ENCODE measurements at places on chromosomes 6 and 20.

DNA sequence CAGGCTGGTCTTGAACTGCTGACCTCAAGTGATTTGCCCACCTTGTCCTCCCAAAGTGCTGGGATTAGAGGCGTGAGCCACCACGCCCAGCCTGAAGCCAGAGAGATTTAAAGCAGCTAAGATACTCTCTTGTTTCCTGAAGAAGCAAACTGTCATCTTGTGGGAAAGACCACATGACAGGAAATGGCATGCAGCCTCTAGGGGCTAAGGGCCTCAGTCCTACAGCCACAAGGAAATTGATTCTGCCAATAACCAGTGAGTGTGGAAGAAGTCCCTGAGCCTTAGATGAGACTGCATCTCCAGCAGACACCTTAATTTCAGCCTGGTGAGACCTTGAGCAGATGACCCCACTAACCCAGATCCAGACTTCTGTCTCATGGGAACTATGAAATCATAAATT is 40.9 kb downstream of the KIZ start:
- no peak for DNase-seq

DNA sequence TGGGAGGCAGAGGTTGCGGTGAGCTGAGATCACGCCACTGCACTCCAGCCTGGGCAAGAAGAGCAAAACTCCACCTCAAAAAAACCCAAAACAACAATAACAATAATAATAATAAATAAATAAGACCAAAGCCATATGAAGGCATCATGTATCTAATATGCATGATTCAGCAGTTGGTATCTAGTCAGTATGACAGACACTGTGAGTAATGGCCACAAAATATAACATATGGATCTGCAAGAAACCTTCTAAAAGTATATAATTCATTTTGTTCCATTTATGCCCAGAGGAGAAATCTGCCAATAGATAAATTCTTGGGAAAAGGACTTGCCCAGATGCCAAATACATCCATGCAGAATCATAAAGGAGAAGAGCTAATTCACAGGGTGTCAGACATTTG is 252.3 kb downstream of the BTBD9 start:
- DNase-seq = no peak

GRCh38 chr6:39314273-39314795 is at the start of gene KCNK17:
Gene KCNK17, minus strand, starts transcription at chr6:39314419. Its CDS starts 99 bp downstream, at chr6:39314320.
- no peak for DNase-seq

- DNase-seq = no peak
These were observed 101.4 kb downstream of the ZNF217 start for GRCh38 chr20:53492212-53492611.

GRCh38 chr6:139311831-139312230 is 20.0 kb upstream of the TXLNB start:
- no peak for DNase-seq

DNA sequence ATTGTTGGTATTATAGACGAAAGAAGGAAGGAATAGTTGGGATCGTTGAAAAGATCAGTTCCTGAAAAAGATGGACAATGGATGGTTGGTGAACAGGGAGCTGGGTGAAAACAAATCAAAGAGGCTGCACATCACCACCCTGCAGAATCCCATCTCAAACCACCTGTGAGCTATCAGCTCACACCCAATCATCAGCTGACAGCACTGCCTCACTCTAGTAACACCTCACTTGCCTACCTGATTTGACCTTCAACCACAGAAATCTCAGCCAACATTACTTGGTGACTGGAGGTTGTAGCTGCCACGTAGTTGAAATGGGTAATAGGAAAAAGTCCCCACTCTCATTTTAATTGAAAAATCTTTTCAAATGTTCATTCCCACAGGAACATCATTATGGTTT is 101.8 kb upstream of the DST start:
- DNase-seq = no peak

GRCh38 chr6:33962246-33963027 is 158.6 kb upstream of the MLN start:
- no peak for DNase-seq

DNA sequence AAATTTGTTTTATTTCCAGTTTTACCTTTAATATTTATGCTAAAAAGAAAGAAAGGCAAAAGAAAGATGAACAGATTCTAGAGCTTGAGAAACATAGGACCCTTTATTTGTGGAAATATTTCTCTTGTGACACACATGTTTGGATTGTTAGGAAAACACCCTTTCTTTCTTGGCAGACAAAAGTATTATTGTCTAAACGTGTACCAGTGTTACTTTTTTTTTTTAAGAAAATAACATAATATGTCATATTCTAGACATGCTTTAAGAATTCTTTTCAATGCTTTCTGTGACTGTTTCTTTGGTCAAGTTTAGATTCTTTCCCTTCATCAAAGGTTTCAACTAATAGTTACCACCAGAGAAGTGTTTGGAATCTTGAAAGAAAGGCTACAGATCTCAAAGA is 183.4 kb upstream of the CNR1 start:
- DNase-seq = peak; percentile 44

GRCh38 chr20:49541733-49542513 is 26.0 kb downstream of the PTGIS start:
- peak; percentile 89 for DNase-seq

- no peak for DNase-seq
These were observed 319.2 kb upstream of the MOCS1 start for GRCh38 chr6:40253420-40253819.

- no peak for DNase-seq
These were observed 19.9 kb downstream of the ADGRB3 start for GRCh38 chr6:68655028-68655427.

DNA sequence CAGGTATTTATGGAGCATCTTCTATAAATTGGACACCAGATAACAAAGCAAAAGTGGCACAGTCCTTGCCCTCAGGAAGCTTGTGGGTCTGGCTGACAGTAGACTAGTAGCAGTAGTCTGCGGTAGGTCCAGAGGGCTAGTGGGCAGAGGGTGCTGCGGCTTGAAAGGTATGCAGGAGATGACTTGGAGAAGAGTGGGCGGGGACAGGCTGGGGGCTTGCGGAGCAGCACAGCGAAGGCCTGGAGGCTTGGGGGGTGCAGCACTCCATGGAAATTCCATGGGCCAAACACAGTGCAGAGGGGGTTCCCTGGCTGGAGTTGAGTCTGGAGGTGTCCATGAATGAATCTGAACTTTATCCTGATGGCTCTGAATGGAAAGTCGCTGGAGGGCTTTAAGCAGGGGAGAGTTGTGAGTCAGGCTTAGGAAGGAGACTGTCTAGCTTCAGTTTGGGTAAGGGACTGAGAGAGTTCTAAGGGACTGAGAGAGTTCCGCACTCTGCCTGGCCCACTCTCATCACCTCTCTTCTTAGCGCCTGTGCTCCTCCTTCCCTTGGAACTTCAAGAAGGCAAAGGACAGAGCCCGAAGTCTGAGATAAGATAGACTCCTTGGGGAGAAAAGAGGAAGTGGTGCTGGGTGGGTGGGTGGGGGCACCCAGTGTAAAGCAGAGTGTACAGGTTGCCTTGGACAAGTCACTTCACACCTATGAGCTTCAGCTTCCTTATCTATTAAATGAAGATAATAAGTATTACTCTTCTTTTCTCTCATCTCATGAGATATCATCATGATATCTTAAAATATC is 8.8 kb downstream of the PKIG start:
- no peak for DNase-seq

DNA sequence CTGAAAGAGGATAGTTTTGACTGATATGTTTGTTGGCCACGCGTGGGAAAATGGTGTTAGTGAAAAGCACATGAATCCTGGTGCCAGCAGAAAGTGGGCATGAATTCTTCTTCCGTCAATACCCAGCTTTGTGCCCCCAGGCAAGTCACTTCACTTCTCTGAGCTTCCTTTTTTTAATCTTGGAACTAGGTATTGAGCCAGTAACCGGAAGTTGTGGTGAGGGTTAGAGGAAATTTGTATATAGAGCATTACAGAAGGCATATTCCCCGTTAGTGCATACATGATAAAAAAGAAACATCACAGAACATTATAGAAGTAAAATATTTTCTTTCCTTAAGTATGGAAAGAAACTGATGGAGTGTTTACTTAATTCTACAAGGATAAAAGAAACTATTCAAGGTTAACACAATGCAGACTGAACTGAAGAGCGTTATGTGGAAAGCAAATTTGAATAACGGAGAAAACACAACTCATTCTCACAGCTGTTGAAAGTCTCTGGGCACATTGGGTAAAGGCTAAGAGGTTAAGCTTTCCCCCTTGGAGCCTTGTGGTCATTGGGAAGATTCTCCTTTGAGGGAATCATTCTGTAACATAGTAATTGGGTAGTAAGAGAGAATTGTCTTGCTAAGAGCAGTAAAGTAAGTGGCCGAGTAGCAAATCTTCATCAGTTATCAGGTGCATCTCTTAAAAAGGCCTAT is 223.1 kb downstream of the BCAS1 start:
- no peak for DNase-seq

DNA sequence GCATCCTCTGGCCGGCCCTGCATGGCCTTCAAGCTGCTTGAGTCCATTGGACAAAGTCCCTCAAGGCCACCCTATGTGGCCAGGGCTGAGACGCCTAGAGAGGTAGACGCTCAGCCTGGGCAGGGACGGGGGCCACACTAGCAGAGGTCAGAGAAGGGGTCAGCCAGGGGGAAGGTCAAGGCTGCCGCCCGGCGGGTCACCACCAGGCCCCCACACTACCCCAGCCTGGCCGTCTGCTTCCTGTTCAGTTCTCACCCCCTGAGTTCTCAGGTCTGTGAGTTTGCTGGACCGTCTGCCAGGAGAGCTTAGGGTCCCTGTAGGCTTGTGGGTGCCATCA is 37.3 kb downstream of the NTSR1 start:
- no peak for DNase-seq

DNA sequence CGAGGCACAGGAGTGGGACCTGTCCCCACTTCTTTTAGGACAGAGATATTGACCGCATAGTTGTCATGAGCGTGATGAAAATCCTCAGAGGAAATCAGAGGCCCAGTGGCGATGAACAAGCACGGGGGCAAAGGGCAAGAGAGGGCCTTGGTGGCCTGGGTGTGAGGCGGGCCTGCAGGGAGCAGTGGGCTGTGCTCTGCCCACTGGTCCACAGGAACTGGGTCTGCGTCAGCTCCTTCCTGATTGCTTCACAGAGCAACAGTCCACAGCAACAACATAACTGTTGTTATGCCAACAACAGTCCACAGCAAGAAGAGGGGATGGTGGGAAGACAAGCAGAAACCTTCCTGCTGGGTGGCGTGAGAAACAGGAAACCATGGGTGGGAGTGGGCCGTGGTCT is 335.6 kb downstream of the ZFAND3 start:
- DNase-seq = peak; percentile 96

DNA sequence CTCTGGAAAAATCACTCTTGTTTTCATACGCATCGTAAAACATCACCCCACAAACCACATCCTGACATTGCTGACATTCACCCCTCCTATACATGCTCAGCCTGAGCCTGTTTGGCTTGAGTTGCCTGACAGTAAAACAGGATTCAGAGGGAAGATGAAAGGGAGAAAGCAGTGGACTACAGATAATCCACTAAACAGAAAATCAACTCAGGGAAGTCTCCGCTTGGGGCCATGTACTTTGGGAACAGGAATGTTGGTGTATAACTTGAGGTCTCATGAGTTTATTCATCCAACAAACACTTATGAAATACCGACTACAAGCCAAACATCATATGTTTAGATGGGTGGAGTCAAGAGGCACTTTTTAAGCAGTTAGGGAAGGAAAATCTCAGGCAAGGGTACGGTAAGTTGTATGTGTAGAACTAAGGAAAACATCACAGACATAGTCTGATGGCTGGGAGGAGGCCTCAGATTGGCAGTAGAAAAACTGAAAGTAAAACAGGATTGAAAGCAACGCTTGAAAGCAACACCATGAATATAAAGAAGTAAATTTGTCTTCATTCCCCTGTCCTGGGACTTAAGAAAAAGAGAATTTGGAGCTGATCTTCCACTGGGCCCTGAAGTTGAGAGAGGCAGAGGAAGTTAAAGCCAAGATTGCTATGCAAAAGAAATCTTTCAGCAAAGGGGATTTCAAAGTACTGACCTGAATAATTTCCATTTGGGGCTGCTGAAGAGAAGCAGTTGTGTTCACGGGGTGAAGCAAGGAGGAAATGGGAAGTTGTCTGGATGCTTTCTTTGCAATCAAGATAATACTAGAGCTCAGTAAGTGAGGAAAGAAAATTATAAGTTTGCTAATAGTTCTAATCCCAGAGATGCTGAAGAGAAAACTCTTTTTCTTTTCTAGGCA is 28.8 kb downstream of the PDE7B start:
- DNase-seq = peak; percentile 12

DNA sequence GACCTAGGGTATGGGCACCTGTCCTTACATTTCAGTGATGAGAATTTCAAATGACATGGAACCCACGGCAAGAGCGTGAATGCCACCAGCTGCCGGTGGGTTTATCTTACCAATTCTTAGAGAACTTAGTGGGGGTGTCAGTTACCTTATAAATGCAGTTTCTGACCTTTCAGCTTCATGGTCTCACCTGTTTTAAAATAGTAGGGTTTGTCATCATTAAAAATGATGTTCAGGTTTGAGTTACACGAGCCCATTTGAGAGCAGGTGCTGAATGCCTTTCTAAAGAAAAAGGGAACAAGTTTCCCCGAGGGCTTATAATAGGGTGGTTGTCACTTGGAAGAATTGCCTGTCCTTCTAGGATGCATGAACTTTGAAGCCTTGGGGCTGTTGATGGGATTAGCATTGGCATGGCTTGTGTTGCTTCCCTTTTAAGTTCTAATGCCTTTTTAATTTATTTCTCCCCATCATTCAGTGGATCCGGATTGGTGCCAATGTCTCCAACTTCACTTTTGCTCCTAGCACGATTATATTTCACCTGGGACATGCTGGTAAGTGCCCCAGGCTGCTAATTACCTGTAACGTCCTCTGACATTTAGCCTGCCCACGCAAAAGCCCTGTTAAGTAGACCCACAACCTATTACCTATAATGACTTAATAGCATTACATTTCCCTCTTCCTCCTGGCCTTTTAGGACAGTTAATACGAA is 27.9 kb downstream of the GHRH start:
- no peak for DNase-seq

- no peak for DNase-seq
These were observed 1.4 kb upstream of the HECA start for GRCh38 chr6:139133262-139134063.

DNA sequence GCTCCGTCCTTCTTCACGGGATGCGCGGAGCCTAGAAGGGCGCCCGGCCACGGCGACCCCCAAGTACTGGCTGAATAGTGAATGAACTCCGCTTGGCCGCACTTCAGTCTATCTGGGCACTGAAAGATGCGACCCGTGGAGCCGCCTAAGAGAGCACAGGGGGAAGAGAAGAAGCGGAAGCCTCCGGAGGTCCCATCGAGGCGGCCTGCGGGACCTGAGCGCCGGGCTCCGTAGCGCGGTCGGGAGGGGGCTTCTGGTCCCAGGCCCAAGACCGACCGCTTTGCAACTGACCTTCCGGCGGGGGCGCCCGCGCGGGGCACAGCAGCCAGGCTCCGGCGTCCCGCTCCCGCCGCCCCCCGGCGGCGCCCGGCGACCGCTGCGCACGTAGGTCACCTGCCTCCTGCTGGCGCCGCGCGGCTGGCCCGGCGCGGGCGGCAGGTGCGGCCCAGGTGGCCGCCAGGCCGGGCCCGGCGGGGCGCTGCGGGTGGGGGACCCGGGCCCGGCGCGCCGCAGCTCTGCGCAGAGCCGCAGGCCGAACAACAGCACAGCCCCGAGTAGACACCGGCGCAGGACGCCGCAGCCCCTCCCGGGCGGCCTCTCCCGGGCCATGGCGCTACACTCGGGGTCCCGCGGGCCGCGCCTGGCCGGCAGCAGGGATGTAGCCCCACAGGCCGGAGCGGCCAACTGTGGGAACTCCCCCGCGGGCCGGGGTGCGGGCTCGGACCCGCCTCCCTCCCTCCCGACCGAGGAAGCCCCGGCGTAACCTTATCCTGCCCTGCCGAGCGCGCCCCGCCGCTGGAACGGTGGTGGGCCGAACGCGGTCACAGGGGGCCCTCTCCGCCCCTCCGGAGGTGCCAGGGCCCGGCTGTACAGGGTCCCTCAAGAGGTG is at the start of gene METTL24:
Gene METTL24 (minus strand): TSS at position 686 of the 889 bp plus-strand sequence. CDS start 77 bp downstream, at position 609.
- DNase-seq = peak; percentile 5

Data from dermis blood vessel endothelial cell (primary cell).